Kidney (tissue), 22 donors: ENCODE measurements at places on chromosomes 1 and 21.
A peak's percentile ranks its signal among the peaks of the same experiment; 100 is the strongest.

DNA sequence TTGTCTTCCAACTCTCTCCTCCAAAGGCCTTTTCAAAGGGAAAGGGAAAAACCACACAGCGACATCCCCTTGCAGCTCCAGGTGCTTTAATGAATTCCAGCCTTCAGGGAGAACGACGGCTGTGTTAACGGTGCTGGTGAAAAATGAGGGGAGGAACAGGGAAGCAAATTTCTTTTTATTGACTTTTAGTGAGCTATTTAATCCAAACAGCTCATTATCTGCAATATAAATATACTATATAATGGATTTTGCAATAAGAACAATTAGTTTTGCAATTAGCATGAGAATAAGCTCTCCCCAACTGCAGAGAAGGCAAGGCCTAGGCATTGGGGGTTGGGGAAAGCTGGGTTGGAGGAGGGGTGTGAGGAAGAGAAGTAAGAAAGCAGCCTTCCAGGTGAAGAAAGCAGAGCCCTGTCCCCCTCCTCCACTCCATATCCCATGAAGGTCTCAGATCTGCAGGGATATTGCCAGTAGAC is 159.0 kb upstream of the ZC3H12A start:
- no peak for DNase-seq

GRCh38 chr21:28871388-28872010 is 121.2 kb downstream of the LTN1 start:
- DNase-seq: no peak

GRCh38 chr21:16305686-16306085 is 575.9 kb downstream of the USP25 start:
- DNase-seq: peak; percentile 34

GRCh38 chr1:40868051-40868723 is 6.0 kb upstream of the CITED4 start:
- DNase-seq: no peak

DNA sequence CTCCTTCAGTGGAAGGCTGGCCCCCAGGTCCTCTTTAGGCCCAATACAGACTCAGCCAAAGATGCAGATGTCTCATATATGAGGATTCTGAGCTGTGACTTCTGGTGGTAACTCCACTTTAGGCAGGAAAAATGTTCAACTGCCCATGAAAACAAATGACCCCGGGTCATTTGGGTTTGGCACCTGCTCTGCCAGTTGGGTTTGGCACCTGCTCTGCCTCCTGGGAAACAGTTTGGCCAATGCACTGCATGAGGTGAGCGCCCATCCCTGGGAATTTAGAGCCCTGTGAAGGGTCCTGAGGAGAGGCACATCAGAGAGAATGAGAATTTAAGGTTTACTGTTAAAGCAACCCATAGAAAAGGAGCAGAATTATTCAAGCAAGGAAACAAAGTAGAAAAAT is 45.3 kb downstream of the B3GALT5 start:
- no peak for DNase-seq
